ENCODE measurements at places on chromosomes 13 and 19.

DNA sequence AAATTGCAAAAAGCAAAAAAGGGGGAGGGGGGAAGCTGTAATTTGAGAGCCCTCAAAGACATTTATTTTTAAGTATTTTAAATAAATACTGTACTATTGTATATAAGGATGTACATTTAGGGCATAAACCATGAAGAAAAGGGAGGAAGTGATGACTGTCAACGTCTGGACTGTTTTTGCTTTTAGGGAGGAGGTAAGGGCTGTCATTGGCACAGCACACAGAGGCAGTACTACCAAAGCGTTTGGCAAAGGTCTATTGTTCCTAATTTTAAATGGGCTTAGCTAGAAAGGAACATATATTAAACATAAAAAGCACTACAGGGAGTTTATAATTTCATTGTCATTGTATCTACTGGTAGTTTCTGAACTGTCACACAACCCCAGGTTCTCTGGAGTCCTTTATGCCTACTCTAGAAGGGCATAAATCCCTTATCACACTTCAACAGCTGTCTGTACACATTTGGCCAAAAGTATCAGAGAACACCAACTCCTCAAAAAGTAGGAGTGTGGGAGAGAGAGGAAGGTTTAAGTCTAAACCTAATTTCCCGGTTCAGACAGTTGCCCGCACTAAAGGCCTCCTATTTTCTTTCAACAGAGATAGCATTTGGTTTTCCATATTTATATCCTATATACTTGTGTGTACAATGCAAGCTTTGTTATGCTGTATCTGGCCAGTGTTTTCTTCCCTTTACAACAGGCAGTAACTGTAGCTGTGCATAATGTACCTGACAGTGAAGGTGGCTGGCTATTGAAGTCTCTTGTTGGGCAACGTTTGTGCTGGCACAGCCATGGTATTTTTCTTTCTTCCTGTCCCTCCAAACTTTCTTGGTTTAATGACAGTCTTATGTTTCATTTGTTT is 406.2 kb downstream of the KLF5 start:
- no peak for DNase-seq

- DNase-seq = peak; percentile 77
Measured at GRCh38 chr19:51777570-51778462, 16.8 kb downstream of the FPR2 start.

- peak; percentile 15 for DNase-seq
Measured at GRCh38 chr13:37934339-37935191, 65.0 kb upstream of the TRPC4 start.

DNA sequence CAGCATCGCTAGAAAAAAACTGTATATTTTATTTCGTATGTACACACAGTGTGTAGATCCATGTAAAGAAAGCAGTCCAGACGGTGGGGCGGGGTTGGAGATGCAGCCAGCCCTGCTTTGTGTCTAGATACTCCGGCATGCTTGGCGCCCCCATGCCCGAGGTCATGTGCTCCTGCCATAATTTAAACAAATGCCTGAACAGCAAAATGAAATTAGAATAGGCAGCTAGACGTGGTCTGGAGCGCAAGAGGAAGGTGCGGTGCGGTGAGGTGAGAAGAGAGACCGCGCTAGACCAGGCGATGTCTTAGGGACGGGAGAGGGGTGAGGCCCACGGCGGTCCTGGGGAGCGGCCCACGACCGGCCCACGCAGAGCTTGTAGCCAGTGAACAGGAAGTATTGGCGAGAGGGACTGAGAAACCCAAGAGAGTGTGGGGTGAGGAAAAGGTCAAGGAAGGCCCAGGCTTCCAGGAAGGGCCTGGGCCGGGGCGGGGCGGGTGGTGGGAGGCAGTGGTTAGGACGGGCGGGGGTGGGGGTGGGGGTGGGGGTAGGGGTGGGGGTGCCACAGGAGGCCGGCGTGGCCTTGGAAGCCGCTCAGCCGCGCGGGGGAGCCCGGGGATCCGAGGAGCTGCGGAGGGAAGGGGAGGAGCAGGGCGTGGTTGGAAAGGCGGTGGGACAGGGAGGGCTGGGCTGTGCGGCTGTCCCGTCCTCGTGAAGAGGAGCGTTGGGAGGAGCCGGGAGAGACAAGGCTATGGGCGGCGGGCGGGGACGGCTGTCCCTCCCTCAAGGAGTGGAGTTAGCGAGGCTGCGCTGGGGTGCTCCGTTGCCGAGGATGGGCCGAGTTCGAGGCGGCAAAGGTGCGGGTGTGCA is 254.7 kb upstream of the SGCG start:
- no peak for DNase-seq

- DNase-seq = no peak
Measured at GRCh38 chr13:46165485-46166223, 16.3 kb downstream of the LCP1 start.

- no peak for DNase-seq
Measured at GRCh38 chr19:7808108-7808507, 21.9 kb upstream of the EVI5L start.

GRCh38 chr13:95185851-95186250 is 115.4 kb downstream of the ABCC4 start:
- DNase-seq = no peak

DNA sequence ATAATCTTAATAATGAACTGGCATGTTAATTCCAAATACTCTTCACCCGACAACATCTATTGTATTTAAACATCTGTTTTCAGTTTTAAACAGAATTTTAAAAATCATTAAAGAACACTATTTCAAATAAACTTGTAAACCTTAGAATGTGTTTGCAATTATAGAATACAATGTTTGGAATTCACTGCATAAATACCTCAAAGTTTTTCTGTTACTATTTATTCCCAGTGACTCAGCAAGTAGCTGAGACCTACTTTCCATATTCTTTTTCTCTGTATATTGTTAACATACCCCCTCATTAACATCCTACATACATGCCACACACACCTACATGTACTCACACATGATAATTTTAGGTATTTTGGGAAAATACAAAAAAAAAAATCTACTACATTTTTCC is 1134.3 kb downstream of the SLITRK1 start:
- no peak for DNase-seq

DNA sequence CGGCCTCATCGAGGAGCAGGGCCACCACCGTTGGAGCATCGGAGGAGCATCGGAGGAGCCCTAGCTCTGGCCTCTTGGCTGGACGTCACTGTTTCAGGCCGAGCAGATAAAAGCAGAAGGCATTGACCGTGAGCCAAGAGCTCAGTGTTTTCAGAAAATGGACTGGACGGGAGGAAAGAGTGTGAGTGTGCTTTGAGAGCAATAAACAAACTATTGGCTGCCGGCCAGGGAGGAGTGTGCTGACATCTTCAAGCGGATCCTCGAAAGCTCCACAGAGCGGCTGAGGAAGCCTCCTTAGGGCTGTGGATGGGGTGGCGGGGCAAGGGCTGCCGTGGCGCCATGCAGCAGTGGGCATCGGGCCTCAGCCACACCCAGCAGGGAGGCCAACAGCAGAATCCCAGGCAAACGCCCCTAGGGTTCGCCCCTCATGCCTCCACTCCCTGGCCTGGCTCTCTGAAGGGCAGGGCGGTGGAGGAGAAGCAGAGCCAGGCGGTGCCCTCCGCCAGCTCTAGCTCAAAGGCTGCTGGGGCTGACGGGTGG is 41.8 kb downstream of the IRS2 start:
- DNase-seq = no peak

DNA sequence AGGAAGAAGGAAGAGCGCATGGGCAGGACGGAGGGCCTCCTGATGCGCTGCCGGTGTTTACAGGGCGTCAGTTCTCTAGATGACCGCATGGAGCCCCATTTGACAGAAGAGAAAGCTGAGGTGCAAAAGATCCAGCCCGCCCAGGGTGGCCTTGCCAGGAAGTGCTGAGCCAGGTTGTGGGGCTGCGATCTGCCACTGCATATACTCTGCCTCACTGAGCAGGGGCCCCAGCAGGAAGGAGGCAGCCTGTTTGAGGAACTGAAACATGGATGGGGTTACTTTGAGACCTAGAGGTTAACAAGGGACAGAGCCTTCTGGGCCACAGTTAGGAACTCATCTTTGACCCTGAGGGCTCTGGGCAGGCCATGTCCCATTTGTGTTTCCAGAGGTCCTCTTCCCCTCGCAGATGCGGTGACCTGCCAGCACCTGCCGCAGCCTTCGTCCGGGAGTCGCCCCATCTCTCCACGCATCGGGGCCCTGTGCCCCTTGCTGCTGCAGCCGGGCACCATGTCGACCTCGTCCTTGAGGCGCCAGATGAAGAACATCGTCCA is 3.2 kb downstream of the EPN1 start:
- DNase-seq = no peak

GRCh38 chr13:106401081-106401480 is 134.4 kb downstream of the EFNB2 start:
- DNase-seq = no peak

- DNase-seq = peak; percentile 28
Measured at GRCh38 chr13:26186995-26187394, 35.1 kb downstream of the RNF6 start.

GRCh38 chr13:62418376-62418775 is 1002.7 kb upstream of the PCDH20 start:
- no peak for DNase-seq

- no peak for DNase-seq
Measured at GRCh38 chr13:48808683-48809082, 155.0 kb downstream of the CYSLTR2 start.

GRCh38 chr19:5136073-5136855 is 167.4 kb downstream of the KDM4B start:
- no peak for DNase-seq

DNA sequence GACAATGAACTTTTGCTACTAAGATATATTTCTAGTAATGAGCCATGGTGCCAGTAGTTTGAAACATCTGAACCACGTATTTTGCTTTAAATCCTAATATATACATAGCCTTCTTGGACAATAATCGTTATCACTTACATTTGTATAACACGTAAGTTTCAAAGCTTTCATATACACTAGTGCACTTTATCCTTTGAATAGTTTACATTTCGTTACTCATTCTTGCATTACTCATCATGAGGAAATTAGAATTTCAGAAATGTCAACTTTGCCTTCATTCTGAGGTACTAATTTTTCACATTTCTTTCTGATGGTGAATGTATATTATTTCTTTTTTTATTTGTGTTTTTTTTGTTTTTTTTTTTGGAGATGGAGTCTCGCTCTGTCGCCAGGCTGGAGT is 5.8 kb downstream of the KBTBD7 start:
- no peak for DNase-seq

GRCh38 chr19:3453840-3454239 is 26.5 kb downstream of the SMIM24 start:
- DNase-seq = no peak

GRCh38 chr19:17648097-17648660 is 40.0 kb downstream of the UNC13A start:
- DNase-seq = no peak

- no peak for DNase-seq
Measured at GRCh38 chr13:28346154-28346553, 148.8 kb downstream of the FLT1 start.

GRCh38 chr19:40190891-40191835 is at the start of gene MAP3K10:
Gene MAP3K10 (plus strand): TSS chr19:40191426. CDS start chr19:40192032, 606 bp downstream.
- peak; percentile 68 for DNase-seq

DNA sequence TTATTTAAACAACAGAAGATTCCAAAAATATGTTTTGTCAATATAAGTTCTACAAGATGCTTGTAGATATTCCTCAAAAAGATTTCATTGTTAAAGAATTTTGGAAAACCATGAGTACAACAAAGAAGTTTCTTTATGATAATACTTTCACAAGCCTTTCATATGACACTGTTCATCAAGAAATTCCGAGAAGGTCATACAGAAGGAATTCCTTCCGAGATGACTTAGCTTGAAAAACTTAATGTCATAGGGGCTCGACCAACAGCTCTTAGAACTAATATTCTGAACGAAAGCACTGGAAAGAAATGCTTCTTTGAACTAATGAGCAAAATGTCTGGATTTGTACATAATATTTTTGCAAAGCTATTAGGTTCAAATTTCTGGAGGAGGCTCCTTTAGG is 403.4 kb downstream of the KLF5 start:
- DNase-seq = no peak

DNA sequence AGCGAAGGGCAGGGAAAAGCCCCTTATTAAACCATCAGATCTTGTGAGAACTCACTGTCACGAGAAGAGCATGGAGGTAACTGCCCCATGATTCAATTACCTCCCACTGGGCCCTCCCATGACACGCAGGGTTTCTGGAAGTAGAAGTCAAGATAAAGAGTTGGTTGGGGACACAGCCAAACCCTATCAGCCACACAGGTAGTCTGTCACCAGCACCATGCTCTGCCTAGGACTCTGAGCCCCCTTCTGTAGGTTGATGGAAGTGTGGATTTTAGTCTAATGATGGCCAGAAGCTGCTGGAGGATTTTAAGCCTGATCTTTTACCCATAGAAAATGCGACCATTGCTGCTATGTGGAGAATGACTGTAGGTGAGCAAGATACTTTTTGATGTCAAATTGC is 60.8 kb downstream of the ARHGEF7 start:
- no peak for DNase-seq

DNA sequence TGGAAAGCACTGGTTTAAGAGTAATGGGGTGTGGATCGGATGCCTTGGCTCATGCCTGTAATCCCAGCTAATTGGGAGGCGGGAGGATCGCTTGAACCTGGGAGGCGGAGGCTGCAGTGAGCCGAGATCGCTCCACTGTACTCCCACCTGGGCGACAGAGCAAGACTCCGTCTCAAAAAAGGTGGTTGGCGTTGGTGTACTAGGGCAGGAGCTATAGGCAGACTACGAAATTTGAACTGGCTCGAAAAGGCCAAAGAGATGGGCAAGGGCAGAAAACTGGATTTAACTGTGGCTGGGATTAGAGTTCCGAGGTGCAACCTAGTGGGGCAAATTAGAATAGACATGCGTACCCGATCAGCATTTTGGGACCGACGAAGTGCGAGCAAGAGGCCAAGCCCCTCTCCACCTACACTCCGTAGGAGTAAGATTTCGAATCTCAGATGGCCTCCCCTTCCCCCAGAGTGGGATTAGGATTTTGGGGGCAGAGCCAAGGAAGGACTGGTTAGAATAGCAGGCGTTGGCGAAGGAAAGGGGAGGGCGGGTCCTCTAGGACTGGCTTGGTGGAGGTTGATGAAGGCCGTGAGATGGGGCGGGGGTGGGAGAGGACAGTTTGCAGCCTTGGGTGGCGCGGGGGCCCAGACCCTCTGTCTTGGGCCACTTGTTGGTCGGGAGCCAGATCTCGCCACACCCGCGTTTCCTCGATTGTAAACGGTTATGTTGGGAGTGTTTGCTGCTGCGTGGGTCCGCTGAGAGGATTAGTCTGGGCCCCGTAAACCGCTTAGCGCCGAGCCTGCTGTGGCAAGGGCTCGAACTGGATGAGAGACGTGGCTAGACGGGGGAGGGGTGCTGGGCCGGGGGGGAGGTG is 2.0 kb upstream of the INAFM1 start:
- peak; percentile 41 for DNase-seq

- no peak for DNase-seq
Measured at GRCh38 chr19:14369399-14370168, 11.7 kb upstream of the ADGRE5 start.

DNA sequence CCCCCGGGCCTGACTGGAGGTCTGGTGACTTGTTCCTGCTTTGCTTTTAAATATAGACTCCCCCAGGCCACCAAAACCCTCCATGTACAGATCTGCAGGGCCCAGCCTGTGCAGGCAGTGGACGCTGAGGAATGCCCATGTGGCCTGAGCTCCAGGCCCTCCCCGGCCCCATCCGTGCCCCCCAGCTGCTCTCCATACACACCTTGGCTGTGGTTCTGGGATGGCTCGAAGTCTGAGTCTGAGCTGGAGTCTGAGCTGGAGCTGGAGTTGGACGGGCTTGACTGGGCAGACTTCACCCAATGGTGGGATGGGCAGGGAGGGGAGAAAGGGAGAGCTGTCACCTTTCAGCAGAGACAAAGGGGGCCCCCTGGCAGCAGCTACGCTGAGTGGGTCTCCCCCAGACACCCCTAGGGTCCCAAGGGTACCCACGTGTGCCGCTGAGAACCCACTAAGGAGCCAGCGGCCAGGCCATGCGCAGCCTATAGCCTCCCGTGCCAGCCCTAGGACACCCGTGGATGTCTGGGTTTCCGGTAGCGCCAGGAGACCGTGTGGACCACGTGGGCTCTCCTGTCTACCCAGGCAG is 61.9 kb downstream of the MLLT1 start:
- DNase-seq = no peak
